ENCODE measurements at places on chromosomes 4 and X.

- no peak for DNase-seq
Measured at GRCh38 chr4:150323406-150324325, 245.4 kb downstream of the DCLK2 start.

- no peak for DNase-seq
Measured at GRCh38 chr4:40265910-40266274, 69.1 kb downstream of the RHOH start.

GRCh38 chrX:41275661-41276609 lies 58.0 kb upstream of the DDX3X start:
- peak; percentile 45 for DNase-seq

DNA sequence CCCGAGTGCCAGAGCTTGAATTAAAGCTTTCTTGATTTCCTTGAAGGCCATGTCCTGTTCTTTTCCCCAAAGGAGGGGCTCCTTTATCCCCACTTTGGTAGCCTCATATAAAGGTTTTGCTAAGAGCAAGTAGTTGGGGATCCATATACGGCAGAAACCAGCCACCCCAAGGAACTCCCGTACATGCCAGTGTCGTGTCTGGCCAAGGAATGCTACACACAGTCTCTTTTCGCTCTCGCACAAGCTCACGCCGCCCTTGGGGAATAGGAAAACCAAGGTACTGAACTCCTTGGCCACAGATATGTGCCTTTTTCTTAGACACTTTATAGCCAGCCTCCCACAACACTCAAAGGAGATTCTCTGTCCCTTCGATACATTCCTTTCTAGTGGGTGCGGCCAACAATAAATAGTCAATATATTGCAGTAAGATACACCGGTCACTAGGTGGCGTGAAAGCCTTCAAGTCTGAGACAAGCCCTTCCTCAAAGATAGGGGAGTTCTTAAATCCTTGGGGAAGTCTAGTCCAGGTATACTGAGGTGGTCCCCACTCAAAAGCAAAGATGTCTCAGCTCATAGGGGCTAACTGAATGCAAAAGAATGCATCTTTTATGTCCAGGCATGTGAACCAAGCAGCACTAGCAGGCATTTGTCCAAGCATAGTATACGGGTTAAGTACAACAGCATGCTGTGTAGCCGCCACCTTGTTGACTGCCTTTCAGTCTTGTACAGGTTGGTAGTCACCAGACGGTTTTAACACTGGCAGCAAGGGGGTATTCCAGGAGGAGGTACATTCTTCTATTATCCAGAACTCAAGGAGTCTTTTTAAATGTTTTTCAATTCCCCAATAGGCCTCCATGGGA lies 57.8 kb upstream of the XAGE1B start:
- peak; percentile 24 for DNase-seq

GRCh38 chrX:153334654-153335295 lies 822 bp downstream of the ZNF275 start:
- DNase-seq, result no peak

DNA sequence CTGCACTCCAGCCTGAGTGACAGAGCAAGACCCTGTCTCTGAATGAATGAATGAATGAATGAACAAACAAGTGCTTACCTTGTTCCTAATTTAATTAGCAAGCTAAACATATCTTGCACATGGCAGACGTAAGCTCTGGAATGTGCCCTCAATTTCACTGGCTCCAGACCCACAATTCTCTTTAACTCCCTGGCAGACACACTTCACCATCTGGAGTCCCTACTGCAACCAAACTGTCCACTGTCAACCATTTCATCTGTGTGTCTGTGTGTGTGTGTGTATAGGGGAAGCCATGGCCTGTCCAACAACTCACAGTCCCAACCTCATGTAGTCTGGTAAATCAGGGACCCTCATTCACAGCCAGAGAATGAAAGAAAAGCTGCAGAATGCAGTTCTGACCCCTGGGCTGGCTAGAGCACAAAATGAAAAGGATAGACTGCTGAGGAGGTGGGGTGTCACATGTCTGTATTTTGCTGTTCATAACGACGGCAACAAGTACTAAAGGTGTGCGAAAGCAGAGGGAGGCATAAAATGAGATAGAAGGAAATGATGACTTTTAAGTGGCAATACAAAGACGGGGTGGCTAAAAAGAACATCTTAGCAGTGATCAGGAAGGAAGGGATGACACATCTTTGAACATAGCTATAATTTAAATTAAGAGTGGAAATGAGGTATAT lies 114.1 kb downstream of the TSPAN5 start:
- no peak for DNase-seq

- DNase-seq, result no peak
Measured at GRCh38 chrX:45208121-45208856, 7.6 kb upstream of the DIPK2B start.

- DNase-seq, result no peak
Measured at GRCh38 chr4:62075521-62075920, 875.4 kb downstream of the ADGRL3 start.

- no peak for DNase-seq
Measured at GRCh38 chrX:38006291-38006690, at the start of gene SYTL5. TSS of gene SYTL5 (plus strand) at chrX:38006553. CDS start at chrX:38033890, 27,337 bp downstream.

DNA sequence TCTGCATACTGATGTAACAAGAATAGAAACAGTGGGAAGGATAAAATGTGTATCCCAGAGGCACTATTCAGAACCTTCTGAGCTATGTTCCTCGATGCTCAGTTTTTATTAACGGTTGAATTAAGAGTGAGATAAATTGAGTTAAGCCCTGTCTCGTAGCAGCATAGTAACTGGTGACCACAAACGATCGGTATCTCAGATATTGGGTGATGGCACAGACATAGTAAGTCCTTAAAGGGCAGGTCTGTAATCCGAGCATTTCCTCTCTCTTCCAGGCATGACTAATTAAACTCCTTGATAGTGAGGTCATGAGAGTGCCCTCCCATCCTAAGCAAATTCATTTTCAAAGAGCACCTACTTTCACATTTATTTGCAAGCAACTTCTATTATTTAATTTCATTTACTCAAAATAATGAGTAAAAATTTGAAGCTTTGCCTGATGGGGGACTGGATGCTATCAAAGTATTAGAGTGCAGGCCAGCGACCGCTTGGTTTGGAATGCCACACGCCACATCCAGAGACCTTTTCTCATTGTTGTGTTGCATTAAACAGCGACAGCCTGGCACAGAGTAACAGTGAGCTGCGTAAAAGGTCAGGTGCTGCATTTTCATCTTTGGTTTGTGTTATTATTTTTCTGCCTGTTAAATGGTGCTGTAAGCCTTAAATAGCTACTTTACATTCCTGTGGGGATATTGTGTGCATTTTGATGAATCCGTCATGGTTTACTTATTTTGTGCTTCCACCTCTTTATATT lies 101.9 kb downstream of the PCDH7 start:
- DNase-seq, result no peak

DNA sequence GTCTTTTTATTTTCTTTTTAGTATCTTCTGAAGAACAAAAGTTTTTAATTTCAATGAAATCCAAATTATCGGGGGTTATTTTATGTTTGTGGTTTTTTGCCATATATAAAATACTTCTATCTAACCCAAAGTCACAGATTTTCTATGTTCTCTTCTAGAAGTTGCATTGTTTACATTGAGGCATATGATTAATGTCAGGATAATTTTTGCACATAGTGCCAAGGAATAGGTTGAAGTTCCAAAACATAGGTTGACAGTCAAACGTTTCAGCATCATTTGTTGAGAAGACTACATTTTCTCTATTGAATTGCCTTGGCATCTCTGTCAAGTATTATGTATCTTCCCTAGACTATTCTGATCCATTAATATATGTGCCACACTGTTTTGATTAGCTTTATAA lies 64.5 kb downstream of the ANKRD17 start:
- no peak for DNase-seq

GRCh38 chr4:72318421-72319170 lies 250.4 kb downstream of the ADAMTS3 start:
- no peak for DNase-seq

- DNase-seq, result peak; percentile 83
Measured at GRCh38 chr4:173494013-173494970, 35.7 kb downstream of the HAND2 start.

GRCh38 chr4:16202598-16202997 lies 23.7 kb downstream of the TAPT1 start:
- no peak for DNase-seq

DNA sequence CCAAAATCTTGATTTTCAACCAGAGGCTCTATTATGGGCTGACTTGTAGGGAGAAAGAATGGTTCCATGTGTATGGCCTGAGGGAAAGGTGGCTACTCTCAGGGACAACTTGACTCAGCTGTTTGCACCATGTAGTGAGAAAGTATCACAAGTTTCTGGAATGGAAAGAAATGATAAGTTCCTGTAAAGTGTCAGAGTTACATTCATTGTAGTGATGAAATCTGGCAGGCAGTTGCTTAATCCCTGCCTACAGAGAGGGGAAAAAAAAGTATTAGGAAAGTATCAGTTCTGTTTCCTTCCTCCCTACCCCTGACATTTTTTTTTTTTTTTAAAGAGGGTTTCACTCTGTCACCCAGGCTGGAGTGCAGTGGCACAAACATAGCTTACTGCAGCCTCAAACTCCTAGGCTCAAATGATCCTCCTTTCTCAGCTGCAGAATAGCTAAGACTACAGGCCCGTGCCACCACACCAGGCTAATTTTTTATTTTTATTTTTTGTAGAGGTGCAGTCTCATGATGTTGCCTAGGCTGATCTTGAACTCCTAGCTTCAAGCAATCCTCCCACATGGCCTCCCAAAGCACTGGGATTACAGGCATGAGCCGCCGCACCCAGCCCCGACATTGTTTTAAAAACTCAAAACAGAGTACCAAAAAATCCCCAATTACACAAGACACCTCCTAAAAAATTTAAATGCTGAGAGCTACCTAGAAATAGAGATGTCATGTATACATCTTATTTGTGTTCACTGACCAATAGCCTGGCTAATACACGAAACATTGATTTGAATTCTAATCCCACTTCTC lies 4.8 kb upstream of the FBXL5 start:
- no peak for DNase-seq

GRCh38 chrX:115330498-115331168 lies 41.1 kb downstream of the LUZP4 start:
- peak; percentile 11 for DNase-seq

GRCh38 chr4:40573593-40574311 lies 55.9 kb downstream of the RBM47 start:
- DNase-seq, result no peak

GRCh38 chr4:134740290-134740689 lies 538.7 kb upstream of the PABPC4L start:
- no peak for DNase-seq
